GM12892 (cell line): ENCODE measurements at places on chromosomes 13 and 19.

GRCh38 chr13:95805921-95806320 lies 129.0 kb downstream of the DNAJC3 start:
- no peak for DNase-seq

DNA sequence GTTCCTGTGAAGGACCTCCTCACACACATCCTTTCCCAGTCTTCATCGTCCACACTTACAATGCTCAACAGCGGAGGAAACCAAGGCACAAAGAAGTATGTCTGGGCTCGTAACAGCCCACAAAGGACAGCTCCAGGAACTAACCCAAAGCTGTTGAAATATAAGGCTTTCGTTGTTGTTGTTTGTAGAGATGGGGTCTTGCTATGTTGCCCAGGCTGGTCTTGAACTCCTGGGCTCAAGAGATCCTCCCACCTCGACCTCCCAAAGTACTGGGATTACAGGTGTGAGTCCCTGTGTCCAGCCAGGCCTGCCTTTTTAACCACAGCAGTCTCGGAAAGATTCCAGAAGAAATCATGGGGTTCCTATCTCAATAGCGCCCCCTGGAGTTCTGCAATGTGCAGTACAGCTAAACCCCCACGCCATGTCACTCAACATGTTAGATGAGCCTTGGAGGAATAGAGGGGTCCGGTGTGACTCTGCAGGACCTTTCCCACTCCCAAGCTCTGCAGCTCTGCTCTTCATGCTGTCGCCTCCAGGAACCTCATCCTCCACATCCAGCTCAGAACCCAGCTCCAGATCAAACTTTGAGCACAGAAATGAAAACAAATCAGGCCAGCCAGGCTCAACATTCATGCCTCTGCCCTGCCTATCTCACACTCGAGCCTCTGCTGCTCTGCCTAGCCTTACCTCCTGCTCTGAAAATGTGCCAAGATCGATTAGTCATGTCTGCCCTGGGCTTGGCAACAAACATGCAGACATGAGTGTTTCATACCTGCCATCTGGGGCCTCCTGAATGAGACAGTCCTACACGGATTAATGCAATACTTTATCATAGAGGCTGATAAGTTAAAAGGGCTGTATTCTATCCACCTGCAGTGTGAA lies 7.5 kb downstream of the PLA2G4C start:
- no peak for DNase-seq

GRCh38 chr13:37686501-37686900 lies 87.9 kb upstream of the POSTN start:
- no peak for DNase-seq

- DNase-seq, result no peak
Measured at GRCh38 chr13:101144808-101145419, 271.4 kb downstream of the NALCN start.

- no peak for DNase-seq
Measured at GRCh38 chr19:28332351-28332750, 880.6 kb downstream of the UQCRFS1 start.

DNA sequence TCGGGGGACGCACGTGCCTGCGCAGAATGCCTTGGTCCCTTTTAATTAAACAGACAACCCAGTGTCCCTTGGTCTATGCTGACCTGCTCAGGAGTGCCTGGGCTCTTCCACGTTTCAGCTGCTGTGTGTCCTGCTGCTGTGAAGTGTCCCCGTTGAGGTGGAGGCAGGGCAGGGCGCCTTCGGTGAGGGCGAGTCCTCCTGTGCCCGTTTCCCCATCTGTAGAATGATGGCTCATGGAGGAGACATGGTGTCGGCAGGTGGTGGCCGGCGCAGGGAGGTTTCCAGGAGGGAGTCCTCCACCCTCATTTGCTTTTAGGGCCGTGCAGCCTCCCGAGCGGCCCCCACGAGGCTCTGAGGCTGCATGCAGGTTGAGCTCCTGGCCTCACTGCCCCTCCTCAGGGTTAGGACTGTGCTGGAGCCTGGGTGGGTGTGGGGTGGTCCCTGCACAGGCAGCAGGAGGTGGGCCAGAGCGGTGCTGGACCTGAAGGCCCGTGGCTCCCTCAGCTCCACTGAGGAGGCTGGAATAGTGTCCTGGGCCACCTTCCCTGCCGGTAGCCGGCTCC lies 8.8 kb downstream of the STK11 start:
- DNase-seq, result no peak

- no peak for DNase-seq
Measured at GRCh38 chr19:42207767-42208271, 9.7 kb downstream of the DEDD2 start.

- peak; percentile 19 for DNase-seq
Measured at GRCh38 chr19:23762884-23763711, 4.4 kb upstream of the ZNF681 start.

DNA sequence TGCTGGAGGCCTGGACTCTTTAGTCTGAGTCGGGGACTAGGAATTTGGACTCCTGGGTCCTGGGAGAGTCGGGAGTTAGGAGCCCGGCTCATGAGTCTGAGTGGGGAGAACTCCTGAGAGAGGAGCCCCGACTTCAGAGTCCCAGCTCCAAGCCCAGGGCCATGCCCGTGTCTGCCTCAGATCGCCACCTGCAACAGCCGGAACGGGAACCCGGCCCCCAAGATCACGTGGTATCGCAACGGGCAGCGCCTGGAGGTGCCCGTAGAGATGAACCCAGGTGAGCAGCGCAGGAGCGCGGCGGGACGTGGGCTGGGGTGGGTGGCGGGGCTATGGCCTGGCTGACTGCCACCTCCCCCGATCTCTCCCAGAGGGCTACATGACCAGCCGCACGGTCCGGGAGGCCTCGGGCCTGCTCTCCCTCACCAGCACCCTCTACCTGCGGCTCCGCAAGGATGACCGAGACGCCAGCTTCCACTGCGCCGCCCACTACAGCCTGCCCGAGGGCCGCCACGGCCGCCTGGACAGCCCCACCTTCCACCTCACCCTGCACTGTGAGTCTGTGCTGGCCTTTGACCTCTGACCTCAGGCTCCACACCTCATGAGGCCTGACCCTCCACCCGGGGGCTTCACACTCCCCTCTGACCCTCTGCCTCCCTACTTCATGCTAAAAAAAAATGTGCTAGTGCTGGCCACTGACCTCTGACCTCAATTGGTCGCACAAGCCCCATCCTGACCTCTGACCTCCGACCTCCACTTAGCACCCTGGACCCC lies 4.4 kb downstream of the BCAM start:
- no peak for DNase-seq

GRCh38 chr19:12867120-12868099 lies 13.8 kb downstream of the DNASE2 start:
- DNase-seq, result peak; percentile 96

GRCh38 chr19:35931874-35932202 lies 4.3 kb upstream of the LRFN3 start:
- DNase-seq, result no peak

DNA sequence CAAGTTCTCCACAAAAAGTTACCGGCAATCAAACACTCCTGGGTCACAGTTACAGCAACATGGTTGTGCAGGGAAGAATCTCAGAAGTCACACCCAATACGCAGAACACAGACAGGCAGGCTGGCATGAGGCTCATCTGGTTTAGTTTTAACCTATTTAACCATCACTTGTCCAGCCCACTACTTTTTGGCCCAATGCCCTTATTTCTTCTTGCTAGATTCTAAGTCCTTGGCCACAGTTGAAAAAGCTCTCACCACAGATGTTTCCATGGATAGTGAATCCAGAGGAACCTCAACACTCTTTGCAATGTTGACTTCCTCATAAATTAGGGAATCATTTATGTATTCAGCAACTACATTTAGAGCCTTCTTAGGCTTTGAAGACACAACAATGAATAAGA lies 50.7 kb upstream of the FNDC3A start:
- no peak for DNase-seq

DNA sequence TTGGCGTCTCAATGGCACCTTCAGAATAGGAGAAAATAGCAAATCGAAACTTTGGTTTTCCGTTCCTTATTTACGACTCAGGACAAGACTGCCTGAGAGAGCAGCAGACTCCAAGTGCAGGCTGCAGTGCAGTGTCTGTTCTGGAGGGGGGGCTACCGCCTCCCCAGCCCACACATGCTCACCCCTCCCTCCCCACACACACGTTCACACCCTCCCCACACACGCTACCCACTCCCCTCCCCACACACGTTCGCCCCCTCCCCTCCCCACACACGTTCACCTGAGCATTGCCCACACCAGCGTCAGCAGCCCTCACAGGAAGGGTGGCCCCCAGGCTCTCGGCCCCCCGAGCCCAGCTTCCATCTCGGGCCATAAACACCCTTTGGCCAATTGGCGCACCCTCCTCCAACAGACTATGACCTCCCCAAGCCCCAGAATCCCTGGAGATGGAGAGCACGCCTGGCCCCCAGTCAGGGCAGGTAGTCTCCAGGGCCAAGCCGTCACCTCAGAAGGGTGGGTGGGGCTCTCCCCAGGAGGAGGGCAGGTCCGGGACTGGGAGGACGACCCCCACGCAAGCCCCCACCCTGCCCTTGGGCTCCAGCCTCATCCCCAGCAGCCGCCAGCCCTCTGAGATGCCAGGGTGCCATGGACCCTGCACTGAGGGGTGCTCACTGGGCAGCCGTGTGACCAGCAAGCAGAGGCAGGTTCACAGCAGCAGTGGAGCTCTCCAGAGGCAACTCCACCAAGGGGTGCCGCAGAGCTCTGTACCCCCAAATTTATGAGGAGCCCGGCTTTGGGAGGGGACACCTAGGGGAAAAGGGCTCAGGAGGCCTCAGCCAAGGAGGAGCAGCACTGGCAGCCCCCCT lies 27.5 kb downstream of the RASA3 start:
- no peak for DNase-seq

- peak; percentile 63 for DNase-seq
Measured at GRCh38 chr19:56111601-56112312, 9.3 kb downstream of the ZNF787 start.

DNA sequence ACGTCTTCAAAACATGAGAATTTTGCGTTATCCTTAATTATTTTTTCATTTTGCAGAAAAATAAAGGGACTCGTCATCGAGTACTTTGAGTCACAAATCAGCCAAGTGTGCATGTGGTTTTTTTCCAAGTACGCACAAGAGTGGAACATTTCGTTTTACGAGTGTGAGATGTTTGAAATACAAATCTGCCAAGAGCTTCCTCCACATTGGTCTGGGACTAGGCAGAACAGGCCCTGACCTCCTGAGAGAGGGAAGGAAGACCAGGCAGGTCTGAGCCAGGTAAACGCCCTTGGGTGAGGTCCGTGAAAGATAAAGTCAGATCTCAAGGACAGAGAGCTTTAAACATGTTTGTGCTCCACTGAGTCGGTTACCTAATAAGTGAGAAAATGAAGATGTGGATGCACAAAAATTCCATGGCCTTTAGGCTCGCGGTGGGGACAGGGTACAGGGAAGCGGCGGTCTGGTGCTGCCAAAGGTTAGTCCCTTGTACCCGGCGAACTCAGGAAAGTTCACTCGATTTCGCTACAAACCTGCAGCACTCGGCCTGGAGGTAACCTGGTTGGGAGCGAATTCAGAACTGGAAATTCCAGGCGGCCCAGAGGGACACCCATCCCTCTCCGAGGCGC lies 473 bp upstream of the ITM2B start:
- DNase-seq, result no peak

DNA sequence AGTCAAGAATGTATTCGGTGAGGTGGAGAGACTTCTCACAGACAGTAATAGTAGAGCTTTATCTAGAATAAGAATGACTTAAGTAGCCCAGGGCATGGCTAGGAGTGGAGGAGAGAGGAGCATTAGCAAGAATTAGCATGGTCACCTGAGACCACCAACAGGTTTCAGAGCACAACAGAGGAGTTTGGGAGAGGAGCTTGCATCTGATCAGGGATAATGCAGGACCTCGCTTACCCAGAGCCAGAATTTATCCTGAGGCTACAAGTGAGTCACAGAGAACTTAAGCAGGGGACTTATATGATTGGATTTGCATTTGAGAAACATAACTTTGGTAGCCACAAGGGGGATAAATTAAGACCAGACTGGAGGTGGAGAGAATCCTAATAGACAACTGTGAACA lies 102.1 kb upstream of the FNDC3A start:
- no peak for DNase-seq

GRCh38 chr13:71659404-71659803 lies 207.6 kb downstream of the DACH1 start:
- DNase-seq, result no peak

- no peak for DNase-seq
Measured at GRCh38 chr19:45070861-45071544, 5.3 kb downstream of the ZNF296 start.

DNA sequence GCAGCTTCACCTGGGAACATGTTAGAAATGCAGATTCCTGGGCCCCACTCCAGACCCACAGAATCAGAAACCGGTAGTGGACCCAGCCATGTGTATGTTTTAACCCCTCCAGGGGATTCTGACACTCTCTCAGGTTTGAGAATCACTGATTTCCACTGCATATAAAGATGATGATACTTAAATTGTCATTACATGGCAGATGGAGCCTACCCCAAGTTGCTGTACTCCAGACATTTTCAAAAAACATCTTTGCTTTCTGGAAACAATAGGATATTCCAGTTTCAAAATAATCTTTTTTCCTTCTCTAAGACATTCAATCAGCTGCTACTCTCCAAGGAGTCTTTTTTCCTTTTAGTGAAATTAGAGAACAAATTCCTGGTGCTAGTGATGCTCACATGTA lies 48.6 kb upstream of the RGCC start:
- no peak for DNase-seq

DNA sequence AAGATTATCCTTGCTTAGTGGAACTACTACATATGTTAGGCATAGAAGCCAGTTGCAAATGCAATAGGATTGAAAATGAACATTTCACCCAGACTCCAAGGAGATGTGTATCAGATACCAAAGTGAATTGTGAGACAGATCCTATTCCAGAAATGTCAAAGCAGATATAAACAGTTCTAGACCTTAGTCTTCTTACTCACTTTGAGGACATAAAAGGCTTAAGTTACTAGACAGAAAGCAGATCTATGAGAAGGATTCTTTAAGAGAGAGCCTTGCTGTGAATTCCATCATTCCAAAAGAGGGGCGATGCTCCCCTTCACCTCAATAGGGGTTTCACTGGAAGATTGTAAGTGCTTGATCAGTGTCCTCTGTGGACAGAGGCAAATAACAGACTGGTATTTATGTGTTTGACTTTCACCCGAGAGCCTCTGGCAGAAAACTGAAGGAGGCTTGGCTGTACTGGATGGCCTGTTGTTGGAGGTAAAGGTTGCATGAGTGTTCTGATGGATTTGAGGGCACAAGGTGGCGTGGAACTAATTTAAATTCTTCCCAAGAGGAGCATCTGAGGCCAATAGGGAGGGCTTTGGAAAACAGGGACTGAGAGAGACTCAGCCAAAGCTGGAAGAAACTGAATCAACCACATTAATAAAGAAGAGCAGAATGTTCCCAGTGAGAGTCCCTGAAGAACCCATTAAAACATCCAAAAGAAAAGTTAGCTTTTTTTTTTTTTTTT lies 194.8 kb downstream of the DCLK1 start:
- no peak for DNase-seq
